NK-92 treated with Interleukin-12 subunit alpha and Interleukin-12 subunit beta, amount 100 ng/mL, for 24 hours (cell line): ENCODE measurements at places on chromosomes 13 and 19.

GRCh38 chr13:106919133-106919532, 351.2 kb upstream of the ARGLU1 start:
- DNase-seq: no peak

DNA sequence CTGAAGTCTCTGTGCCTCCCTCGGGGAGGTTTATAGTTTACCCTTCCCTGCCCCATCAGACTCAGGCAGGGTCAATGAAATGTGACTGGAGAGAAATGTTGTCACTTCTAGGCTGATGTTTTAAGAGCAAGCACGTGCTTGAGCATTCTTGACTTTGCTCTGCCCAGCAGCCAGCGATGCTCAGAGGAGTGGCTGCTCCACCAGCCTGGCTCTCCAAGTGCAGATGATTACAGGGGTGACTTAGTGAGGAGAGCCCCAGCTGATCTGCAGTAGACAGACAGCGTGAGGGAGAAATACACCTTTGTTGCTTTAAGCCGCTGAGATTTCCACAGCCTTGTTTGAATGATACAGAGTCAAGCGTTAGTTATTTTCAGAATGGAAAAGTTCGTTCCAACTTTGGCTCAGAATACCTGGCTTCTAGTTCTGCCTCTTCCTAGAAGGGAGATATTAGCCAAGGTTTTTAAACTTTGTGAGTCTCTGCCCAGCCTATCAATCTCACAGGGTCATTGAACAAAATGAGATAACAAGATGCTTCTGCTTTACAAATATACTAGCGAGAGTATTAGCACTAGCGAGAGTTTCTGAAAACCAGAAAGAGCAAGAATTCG, 143.6 kb downstream of the OXGR1 start:
- no peak for DNase-seq

GRCh38 chr19:3563709-3564524, 6.5 kb upstream of the MFSD12 start:
- DNase-seq: no peak

GRCh38 chr19:57786286-57786685, 16.8 kb downstream of the ZNF586 start:
- no peak for DNase-seq

- no peak for DNase-seq
Measured at GRCh38 chr13:73189362-73189761, 130.6 kb downstream of the KLF5 start.

DNA sequence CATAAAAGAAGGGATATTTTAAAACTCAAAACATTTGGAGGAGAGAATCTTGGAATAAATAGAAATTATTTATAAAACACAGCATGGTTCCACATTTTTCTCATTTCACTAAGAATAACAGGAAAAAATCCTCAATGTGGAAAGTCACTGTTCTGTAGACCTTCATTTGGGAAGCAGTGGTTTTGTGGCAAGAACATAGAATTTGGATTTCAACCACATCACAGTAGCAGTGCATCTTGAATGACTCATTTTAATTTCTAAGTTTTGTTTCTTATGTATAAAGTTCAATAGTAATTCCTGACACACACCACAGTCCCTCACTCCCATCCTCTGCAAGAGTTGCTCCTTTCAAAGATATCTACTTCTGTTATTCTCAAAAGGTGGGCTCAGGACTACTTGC, 264.0 kb downstream of the ENOX1 start:
- no peak for DNase-seq

DNA sequence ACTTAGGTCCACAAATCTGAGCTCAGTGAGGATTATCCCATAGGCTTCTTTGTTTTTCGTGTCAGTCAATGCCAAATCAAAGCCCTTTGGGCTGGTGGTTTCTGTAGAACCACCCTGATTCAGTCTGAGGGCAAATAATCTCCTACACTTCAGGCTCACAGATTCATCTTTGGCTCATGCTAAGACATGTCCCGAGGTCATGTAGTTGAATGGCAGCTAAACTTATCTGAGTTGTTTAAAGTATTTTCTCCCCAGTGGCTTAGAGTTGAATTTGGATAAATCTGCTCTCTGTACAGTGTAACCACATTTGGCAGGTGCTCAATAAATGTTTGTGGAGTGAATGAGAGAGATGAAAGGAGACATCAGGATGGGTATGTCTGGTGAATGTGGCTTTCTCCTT, 13.1 kb upstream of the SLC25A42 start:
- DNase-seq: no peak

DNA sequence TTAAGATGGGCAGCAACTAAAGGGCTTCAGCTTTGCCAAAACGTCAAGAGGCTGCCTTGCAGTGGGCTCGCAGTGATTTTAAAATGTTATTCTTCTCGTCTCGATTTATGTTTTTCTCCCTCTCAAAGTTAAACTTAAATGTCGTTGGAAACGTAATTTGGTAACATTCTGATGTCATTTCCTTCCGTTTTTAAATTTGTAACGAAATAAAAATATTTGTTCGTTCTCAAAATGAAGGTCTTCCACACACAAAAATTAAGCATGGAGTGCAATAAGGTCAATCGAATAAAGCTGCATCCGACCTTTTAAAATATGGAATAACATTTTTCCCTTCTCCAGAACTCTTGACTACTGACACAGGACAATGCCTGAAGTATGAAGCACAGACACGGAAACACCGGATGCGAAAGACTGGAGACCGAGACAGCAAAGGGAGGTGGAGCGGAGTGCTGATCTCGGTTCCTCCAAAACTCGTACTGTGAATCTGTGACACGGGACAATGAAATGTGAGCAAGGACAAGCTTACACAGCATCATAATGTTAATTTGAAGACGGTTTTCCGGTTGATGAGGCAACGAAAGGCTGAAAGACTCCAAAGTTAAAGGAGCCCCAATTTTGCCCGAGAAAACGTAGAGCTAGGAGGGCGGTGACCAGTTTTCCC, 850 bp downstream of the MTMR6 start:
- no peak for DNase-seq

- DNase-seq: no peak
Measured at GRCh38 chr13:33438918-33439317, 153.4 kb upstream of the STARD13 start.

DNA sequence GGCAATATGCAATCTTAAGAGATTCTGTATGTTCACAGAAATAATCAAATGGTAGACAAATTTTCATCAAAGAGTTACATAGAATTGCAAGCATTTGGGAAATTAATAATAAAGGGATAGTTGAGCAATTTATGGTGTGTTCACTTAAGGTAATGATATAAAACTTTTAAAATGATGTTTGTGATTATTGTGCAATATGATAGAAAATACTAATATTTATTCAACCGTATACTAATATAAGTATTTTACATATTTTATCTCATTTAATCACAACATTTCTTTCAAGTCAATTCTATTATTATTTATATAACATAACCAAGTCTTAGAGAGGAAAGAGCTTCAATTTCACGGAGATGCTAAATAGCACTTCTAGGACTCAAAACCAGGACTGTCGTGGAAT, 716.8 kb upstream of the MIR17HG start:
- DNase-seq: no peak

DNA sequence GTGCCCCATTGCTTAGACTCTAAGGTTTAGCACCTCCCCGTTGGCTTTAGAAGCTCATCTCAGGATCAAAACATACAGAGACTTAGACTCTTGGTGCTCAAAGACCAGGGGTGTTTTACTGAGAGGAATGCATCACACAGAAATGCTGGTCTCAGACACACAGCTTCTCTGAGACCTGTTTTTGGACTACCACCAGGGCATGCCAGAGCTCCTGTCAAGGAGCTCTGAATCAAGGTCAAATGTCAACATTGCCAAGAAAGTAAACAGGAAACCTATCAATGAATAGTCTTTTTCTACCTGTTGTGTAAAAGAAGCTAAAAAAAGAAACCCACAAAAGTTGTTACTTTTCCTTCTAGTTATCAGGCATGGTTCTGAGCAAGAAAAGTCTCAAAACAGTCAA, 149.2 kb downstream of the COL4A1 start:
- DNase-seq: no peak

- DNase-seq: peak; percentile 68
Measured at GRCh38 chr19:1592024-1592754, 476 bp downstream of the MBD3 start.

DNA sequence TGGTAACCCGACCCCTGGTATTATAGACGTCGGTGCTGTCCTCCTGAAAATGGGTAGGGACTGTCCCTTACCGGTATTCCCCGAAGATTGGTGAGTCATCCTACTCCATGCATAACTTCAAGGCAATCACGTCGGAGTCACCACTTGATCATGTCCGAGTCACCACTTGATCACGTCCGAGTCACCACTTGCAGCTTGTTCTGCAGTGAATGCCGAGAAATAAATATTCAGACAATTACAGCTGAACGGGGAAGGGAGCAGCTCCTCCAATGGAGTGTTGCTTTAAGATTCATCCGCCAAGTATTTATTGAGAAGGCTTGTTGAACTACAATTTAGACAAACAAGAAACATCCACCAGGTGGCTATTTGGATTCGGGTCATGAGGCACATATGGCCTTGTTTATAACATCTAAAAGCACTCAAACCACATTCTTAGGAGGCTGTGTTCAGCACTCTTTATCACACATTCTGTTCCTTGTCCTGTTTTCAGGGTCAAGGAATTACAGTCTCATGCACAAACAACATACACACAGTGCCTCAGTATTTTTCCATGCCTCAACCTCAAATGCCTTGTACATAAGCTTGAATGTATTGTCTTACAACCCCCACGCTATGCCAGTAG, 43.1 kb downstream of the ZNF726 start:
- DNase-seq: no peak

- no peak for DNase-seq
Measured at GRCh38 chr19:55539090-55539984, 2.4 kb upstream of the SBK2 start.

GRCh38 chr19:3034656-3035541, 5.8 kb upstream of the TLE2 start:
- peak; percentile 51 for DNase-seq

- DNase-seq: no peak
Measured at GRCh38 chr13:58960888-58961287, 1202.8 kb downstream of the DIAPH3 start.

DNA sequence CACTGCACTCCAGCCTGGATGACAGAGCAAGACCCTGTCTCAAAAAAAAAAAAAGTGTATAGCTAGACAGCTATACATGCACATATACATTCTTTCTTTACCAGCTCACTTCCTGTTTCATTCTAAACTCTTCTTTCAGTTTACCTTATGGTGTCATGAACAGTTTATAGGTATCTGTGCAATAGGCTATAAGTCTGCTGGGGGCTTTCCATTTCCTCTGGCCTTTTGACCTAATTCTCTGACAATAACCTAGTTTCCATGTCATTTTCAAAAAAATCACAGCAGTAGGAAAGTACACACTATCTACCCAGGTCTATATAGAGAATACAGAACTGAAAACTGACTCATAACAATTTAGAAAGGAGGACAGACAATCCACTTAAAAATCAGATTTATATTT, 24.4 kb upstream of the URAD start:
- no peak for DNase-seq

- DNase-seq: no peak
Measured at GRCh38 chr13:113058129-113058987, 47.2 kb upstream of the F7 start.

DNA sequence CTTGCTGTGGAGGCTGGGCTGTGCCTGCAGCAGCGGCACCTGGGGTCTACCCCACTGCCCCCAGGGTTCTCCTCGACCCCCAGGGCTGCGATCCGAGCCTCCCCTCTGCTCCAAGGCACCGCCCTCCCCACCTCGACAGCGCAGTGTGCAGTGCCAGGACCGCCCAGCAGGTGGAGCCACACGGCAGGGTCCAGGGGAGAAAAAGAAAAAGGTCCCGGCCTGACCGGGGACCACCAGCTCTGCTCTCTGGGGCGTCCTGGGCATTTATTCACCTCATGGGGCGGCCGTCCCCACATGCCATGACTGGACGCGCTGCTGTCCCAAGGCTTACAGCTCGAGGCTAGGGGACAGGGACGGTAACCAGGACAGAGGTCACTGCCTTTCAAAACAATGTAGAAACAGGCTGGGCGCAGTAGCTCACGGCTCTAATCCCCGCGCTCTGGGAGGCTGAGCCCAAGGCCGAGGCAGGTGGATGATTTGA, 10.6 kb downstream of the REXO1 start:
- DNase-seq: peak; percentile 19

- DNase-seq: no peak
Measured at GRCh38 chr19:27966390-27966816, 1246.5 kb downstream of the UQCRFS1 start.

- DNase-seq: peak; percentile 38
Measured at GRCh38 chr19:16001481-16002312, 52.9 kb downstream of the OR10H4 start.

DNA sequence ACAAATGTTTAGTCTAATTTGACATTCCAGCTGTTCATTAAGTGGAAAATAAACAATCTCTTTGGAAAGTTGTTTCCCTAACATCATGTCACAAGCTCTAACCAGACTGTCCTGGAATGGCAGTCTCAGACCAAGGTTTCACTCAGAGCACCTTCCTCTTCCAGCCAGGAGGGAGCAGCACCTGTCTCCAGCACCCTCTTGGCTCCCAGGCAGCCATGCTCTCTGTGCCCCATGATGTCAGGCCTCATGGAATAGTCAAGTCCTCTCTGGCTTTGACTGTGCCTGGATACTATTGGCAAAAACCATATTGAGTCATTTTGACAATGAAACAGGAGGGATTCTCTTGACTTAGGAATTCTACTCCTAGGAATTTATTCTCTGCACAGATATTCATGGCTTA, 171.4 kb downstream of the OXGR1 start:
- no peak for DNase-seq

- peak; percentile 66 for DNase-seq
Measured at GRCh38 chr19:46718157-46718933, 1.4 kb upstream of the PRKD2 start.

- DNase-seq: peak; percentile 47
Measured at GRCh38 chr19:1045247-1045603, 5.3 kb downstream of the ABCA7 start.

GRCh38 chr19:38890686-38891085, 8.7 kb downstream of the SIRT2 start:
- DNase-seq: no peak

GRCh38 chr13:58667096-58667495, 1035.6 kb downstream of the PCDH17 start:
- no peak for DNase-seq

DNA sequence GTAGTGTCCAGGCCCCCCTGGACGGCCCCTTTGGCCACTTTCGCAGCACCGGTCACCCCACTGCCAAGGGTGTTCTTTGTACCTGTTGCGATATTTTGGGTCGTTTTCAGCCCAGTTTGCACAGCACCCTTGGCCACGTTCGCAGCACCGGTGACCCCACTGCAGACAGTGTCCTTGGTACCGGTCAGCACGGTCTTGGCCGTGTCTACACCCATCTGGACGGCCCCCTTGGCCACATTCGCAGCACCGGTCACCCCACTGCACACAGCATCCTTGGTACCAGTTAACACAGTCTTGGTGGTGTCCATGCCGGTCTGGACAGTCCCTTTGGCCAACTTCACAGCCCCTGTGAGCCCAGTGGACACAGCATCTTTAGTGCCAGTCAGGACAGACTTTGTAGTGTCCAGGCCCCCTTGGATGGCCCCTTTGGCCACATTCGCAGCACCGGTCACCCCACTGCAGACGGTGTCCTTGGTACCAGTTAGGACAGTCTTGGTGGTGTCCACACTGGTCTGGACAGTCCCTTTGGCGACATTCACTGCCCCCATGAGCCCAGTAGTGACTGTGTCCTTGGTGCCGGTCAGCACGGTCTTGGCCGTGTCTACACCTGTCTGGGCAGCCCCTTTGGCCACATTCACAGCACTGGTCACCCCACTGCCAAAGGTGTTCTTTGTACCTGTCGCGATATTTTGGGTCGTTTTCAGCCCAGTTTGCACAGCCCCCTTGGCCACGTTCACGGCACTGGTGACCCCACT, 6.8 kb downstream of the PLIN4 start:
- no peak for DNase-seq

- DNase-seq: no peak
Measured at GRCh38 chr13:95492044-95492801, 60.3 kb upstream of the CLDN10 start.

GRCh38 chr19:50414864-50415660, 3.7 kb upstream of the SPIB start:
- DNase-seq: peak; percentile 19
